Occipital lobe (tissue), 3 donors: ENCODE measurements at places on chromosomes 6 and 20. TPM values are rescaled to one million over a fixed set of nuclear protein-coding genes. Genes with fewer than 3 reads are reported as not detected.

GSTA2 gene
- not detected for total RNA-seq

BMP2 gene
- total RNA-seq = 5.3 TPM

LPA gene
- total RNA-seq = 1.4 TPM

SLC17A9 gene
- total RNA-seq = 0.16 TPM

RNF182 gene
- total RNA-seq = 73.6 TPM

PNPLA1 gene
- not detected for total RNA-seq

PAK5 gene
- 55.7 TPM for total RNA-seq

CST1 gene
- total RNA-seq = not detected

NKAPL gene
- 4.1 TPM for total RNA-seq

LAMA2 gene
- total RNA-seq = 16.8 TPM

GRIK2 gene
- 82.7 TPM for total RNA-seq

WFDC12 gene
- not detected for total RNA-seq

CD2AP gene
- 23.1 TPM for total RNA-seq

HSPA12B gene
- total RNA-seq = 1.7 TPM

LKAAEAR1 gene
- 0.78 TPM for total RNA-seq

B3GALT4 gene
- 12.5 TPM for total RNA-seq

SEL1L2 gene
- 0.62 TPM for total RNA-seq

TGM3 gene
- total RNA-seq = 0.16 TPM

TSHZ2 gene
- 0.31 TPM for total RNA-seq

PDYN gene
- not detected for total RNA-seq

LST1 gene
- total RNA-seq = 0.94 TPM

PPP1R16B gene
- 12.9 TPM for total RNA-seq

RAET1E gene
- total RNA-seq = not detected

IL17A gene
- not detected for total RNA-seq

BPIFA1 gene
- total RNA-seq = not detected

SUMO4 gene
- 7.3 TPM for total RNA-seq

PRRT1 gene
- 0.78 TPM for total RNA-seq

NDRG3 gene
- 43.7 TPM for total RNA-seq

KIAA1755 gene
- total RNA-seq = 0.94 TPM
